ENCODE measurements at places on chromosomes 5 and 9.

DNA sequence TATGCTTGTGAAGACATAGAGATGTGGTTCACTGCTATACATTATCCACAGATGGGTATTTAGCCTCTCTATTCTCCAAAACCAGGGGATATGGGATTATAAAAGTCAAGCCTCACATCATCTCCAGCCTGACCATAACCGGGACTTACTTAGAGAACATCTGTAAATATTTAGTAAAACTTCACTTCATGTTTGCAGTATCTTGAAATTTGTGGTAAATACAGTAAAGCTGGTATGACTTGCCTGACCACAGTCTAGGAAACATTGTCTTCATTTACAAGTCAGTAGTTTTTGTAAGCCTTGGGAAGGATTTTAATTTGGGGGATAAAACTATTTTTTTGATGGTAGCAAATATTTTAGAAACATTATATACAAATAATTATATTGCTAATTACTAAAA is 64.2 kb downstream of the MAST4 start:
- H3K4me3 ChIP-seq, result no peak overlapping the region
- H3K36me3 ChIP-seq, result no peaks in the 10 kb centered on the region
- H3K4me1 ChIP-seq, result no peaks in the 10 kb centered on the region
- peaks cover 12% of the 10 kb centered on the region for H3K27me3 ChIP-seq

GRCh38 chr9:89915187-89915586 is 310.4 kb downstream of the GADD45G start:
- H3K36me3 ChIP-seq, result no peaks in the 10 kb centered on the region
- peaks cover 6% of the 10 kb centered on the region for H3K4me1 ChIP-seq
- H3K27me3 ChIP-seq, result no peaks in the 10 kb centered on the region

GRCh38 chr9:34659592-34660253 is 2.7 kb downstream of the CCL27 start:
- H3K27ac ChIP-seq, result no peak overlapping the region
- peaks cover 33% of the 10 kb centered on the region for H3K4me1 ChIP-seq
- H3K36me3 ChIP-seq, result no peaks in the 10 kb centered on the region
- no peaks in the 10 kb centered on the region for H3K27me3 ChIP-seq
- DNase-seq, result no peak

GRCh38 chr5:98906756-98907355 is 22.0 kb downstream of the CHD1 start:
- DNase-seq, result no peak
- H3K4me1 ChIP-seq, result peaks cover 64% of the 10 kb centered on the region
- H3K36me3 ChIP-seq, result peaks cover 24% of the 10 kb centered on the region
- peak overlapping the region; percentile 44 for H3K27ac ChIP-seq
- H3K27me3 ChIP-seq, result no peaks in the 10 kb centered on the region

GRCh38 chr5:178526773-178527457 is 63.3 kb downstream of the COL23A1 start:
- H3K4me1 ChIP-seq, result no peaks in the 10 kb centered on the region
- H3K27ac ChIP-seq, result no peak overlapping the region
- no peaks in the 10 kb centered on the region for H3K27me3 ChIP-seq
- no peaks in the 10 kb centered on the region for H3K36me3 ChIP-seq
- no peak for DNase-seq
- no peak overlapping the region for H3K4me3 ChIP-seq

GRCh38 chr9:19155106-19155935 is 28.0 kb upstream of the PLIN2 start:
- peaks cover 39% of the 10 kb centered on the region for H3K4me1 ChIP-seq
- peak; percentile 26 for DNase-seq
- no peak overlapping the region for H3K4me3 ChIP-seq

- peak overlapping the region; percentile 69 for H3K27ac ChIP-seq
- H3K36me3 ChIP-seq, result peaks cover 33% of the 10 kb centered on the region
- peaks cover 41% of the 10 kb centered on the region for H3K4me1 ChIP-seq
Observed at GRCh38 chr9:6414247-6414641, 1.2 kb downstream of the UHRF2 start.

- DNase-seq, result no peak
- peaks cover 27% of the 10 kb centered on the region for H3K36me3 ChIP-seq
- H3K27ac ChIP-seq, result no peak overlapping the region
- peaks cover 21% of the 10 kb centered on the region for H3K4me1 ChIP-seq
Observed at GRCh38 chr5:111502956-111503355, 9.4 kb downstream of the STARD4 start.

DNA sequence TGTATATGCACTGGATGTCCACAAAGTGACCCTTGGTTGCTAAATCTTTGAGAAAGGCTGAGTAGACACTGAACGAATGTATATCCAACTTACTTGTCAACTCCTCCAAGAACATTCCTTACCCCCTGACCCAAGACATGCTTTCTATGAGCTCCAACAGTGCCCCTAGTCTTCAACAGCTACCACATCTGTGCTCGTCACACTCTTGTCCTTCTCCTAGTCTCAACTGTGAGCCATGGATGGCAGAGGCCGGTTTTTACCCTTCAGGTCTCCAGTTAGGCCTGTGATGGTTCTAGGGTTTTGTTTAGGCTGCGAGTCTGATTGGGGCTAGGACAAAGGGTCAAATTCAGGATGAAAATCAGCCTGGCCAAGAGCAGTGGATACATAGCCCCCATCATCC is 19.0 kb upstream of the GPX3 start:
- no peak overlapping the region for H3K27ac ChIP-seq
- no peak overlapping the region for H3K4me3 ChIP-seq
- no peak for DNase-seq
- H3K4me1 ChIP-seq, result no peaks in the 10 kb centered on the region

- H3K4me1 ChIP-seq, result peaks cover 2% of the 10 kb centered on the region
- DNase-seq, result peak; percentile 19
- peaks cover 1% of the 10 kb centered on the region for H3K36me3 ChIP-seq
- peak within 1 kb of the TSS; percentile 87 for H3K4me3 ChIP-seq
- no peak within 1 kb of the TSS for H3K27ac ChIP-seq
- peaks cover 5% of the 10 kb centered on the region for H3K27me3 ChIP-seq
Observed at GRCh38 chr9:113876151-113876992, at the start of gene ZNF618. Gene ZNF618, plus strand, starts transcription at chr9:113876309. Its CDS starts 72 bp downstream, at chr9:113876381.

DNA sequence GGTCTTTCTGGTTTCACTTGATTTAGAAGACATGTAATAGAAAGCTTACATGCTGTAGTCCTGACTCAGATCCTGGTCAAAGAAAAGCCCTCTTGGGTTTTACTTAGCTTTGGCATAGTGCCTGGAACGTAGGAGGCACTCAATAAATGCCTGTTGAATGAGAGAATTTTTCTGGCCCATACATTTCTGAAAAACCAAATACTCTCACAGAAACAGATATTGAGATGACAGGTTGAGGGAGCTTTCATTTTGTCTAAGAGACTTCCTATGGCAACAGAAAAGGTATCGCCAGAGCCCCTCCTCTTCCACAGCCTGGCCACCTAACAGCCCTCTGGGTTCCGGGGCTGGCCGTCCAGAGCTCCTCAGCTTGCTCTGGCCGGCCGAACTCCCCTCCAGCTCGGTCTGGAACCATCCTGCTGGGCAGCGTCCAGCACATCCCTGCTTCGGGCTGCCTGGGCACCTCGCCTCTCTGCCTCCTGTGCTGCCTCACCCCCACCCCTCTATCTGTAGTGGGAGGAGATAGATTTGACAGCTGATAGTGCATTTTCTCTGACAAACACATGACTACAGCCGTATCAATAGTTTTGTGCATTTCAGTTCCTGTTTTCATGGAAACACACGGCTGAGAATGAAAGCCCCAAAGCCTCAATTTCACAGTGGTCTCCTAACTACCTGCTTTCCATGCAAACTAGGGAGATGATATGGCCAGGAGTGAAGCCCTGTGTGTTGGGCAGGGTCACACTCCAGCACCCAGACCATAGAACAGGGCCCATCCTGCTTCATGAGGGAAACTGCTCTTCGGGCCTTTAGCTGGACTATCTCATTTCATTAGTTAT is 1.1 kb downstream of the IL4 start:
- H3K27ac ChIP-seq, result peak overlapping the region; percentile 73
- peak overlapping the region; percentile 28 for H3K4me3 ChIP-seq
- no peaks in the 10 kb centered on the region for H3K36me3 ChIP-seq
- DNase-seq, result no peak
- peaks cover 27% of the 10 kb centered on the region for H3K4me1 ChIP-seq
- H3K27me3 ChIP-seq, result no peaks in the 10 kb centered on the region

- H3K4me1 ChIP-seq, result no peaks in the 10 kb centered on the region
- no peak overlapping the region for H3K4me3 ChIP-seq
- no peaks in the 10 kb centered on the region for H3K36me3 ChIP-seq
- DNase-seq, result no peak
- H3K27ac ChIP-seq, result no peak overlapping the region
- peaks cover 4% of the 10 kb centered on the region for H3K27me3 ChIP-seq
Observed at GRCh38 chr5:72541501-72542225, 34.5 kb upstream of the ZNF366 start.

DNA sequence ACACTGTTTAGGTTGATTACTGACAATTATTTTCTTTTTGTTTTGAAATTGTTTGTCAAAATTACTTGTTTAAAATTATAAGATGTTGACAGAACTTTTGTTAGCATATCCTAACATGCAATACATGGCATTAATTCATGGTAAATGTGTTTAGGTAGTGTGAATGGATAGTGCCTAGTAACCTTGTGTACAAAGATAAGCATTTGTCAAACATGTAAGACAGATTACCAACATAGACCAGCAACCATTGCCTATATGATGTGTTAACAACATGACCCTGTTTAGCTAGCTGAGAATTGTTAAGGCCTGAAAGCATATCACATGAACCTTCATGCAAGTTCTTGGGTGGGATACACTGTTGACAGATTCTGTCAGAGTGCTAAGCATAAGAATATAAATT is 13.4 kb downstream of the MAN2A1 start:
- H3K27ac ChIP-seq, result no peak overlapping the region
- no peaks in the 10 kb centered on the region for H3K27me3 ChIP-seq
- H3K4me3 ChIP-seq, result no peak overlapping the region
- H3K4me1 ChIP-seq, result peaks cover 65% of the 10 kb centered on the region
- no peak for DNase-seq

DNA sequence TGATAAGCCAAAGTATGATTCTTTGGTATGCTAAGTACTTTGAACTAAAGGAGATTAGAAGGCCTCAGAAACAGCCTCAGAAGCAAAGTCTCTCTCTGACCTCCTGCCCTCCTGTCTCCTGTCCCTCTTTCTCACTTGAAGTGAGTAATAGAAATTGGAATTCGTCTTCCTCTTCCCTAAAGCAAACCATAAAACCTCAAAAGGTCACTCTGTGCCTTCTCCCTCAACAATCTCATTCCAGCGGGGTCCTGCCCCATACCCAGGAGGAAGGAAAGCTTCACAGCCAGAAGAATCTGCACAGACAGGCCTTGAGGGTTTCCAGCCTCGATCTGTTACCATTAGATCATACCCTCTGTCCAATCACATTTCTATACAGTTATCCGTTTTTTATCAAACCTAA is 87.8 kb downstream of the HAPLN1 start:
- H3K27me3 ChIP-seq, result no peaks in the 10 kb centered on the region
- H3K36me3 ChIP-seq, result no peaks in the 10 kb centered on the region
- H3K4me1 ChIP-seq, result no peaks in the 10 kb centered on the region
- no peak for DNase-seq

GRCh38 chr9:77472646-77473045 is 175.5 kb downstream of the GNA14 start:
- peaks cover 30% of the 10 kb centered on the region for H3K4me1 ChIP-seq
- H3K27me3 ChIP-seq, result no peaks in the 10 kb centered on the region
- H3K36me3 ChIP-seq, result no peaks in the 10 kb centered on the region
- H3K4me3 ChIP-seq, result no peak overlapping the region
- DNase-seq, result no peak

DNA sequence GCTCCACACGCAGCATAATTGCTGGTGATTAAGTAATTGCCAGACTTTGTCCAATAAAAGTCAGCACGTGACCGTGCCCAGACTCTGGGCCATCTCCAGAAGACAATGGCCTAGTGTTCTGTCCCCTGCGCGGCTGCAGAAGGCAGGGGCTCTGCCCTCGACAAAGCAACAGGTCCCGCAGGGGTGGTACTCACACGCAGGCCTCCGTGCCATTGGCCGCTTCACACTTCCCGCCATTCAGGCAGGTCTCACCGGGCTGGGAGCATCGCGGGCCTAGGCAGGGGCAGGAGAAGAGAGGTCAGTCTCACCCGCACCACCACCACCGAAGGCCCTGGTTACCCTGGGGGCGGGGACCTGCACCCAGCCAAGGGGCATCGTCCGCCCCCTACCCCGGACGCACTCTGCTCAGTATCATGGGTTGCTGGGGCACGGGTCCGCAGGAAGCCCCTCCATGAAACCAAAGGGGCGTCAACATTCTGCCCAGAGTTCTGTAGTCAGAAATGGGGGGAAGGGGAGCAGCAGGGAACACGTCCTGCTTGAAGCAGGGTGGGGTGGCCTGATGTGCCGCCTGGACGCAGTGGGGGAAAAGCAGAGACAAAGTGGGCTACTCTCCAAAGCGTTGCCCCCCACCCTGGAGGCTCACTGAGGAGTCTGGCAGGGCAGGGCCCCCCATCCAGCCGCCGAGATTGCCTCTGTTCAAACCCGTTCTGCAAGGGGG is 1.9 kb downstream of the NOTCH1 start:
- H3K27me3 ChIP-seq, result no peaks in the 10 kb centered on the region
- peaks cover 59% of the 10 kb centered on the region for H3K4me1 ChIP-seq
- H3K27ac ChIP-seq, result peak overlapping the region; percentile 54
- H3K4me3 ChIP-seq, result peak overlapping the region; percentile 96
- no peak for DNase-seq
- H3K36me3 ChIP-seq, result peaks cover 22% of the 10 kb centered on the region

- H3K36me3 ChIP-seq, result no peaks in the 10 kb centered on the region
- no peak overlapping the region for H3K4me3 ChIP-seq
- DNase-seq, result peak; percentile 27
Observed at GRCh38 chr5:87074934-87075541, 192.6 kb upstream of the RASA1 start.
